A673 (cell line): ENCODE measurements at places on chromosomes 13 and 19. TPM values are rescaled to one million over a fixed set of nuclear protein-coding genes. Genes with fewer than 3 reads are reported as not detected.

The NTF4 gene
- total RNA-seq = not detected in 2 replicates

The FBN3 gene
- 0.06 and 0.17 TPM in 2 replicates for total RNA-seq

The ZNF433 gene
- 2.2 and 3.0 TPM in 2 replicates for total RNA-seq

The CCDC169 gene
- total RNA-seq = 14.3 and 14.5 TPM in 2 replicates

The RFPL4A gene
- total RNA-seq = not detected in 2 replicates

The N4BP2L1 gene
- 0.49 and 2.1 TPM in 2 replicates for total RNA-seq

The DACT3 gene
- 0.32 and 1.1 TPM in 2 replicates for total RNA-seq

The ZNF414 gene
- 26.0 and 26.7 TPM in 2 replicates for total RNA-seq

The CYSLTR2 gene
- not detected in 2 replicates for total RNA-seq

The SIX5 gene
- total RNA-seq = 23.6 and 26.7 TPM in 2 replicates

The POU2F2 gene
- total RNA-seq = 2.2 and 2.5 TPM in 2 replicates

DNA sequence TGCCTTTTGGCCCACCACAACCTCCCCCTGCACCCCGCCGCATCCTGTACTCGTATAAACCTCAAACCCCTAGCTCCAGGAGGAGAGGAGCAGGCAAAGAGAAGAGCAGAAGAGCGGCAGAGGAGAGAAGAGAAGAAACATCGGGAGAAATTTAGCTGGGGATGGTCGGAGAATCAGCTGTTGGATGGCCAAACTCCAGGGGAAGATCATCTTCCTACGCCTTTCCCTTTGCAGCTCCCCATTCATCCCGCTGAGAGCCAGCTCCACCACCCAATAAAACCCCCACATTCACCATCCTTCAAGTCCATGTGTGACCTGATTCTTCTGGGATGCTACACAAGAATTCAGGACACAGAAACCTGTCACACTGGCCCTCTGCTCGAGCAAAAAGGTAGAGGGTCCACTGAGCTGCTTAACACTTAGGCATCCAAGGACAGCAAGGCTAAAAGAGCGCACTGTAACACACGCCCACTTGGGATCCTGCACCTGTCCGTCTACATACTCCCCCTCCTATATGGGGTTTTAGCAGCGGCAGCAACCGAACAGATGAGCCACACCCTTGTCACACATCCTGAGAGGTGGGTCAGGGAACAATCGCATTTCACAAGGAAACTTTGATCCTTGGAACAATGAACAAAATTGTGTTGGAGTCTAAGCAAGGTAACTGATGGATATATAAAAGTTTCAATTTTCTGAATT, 51.6 kb upstream of the MIR17HG start:
- no peak for DNase-seq

DNA sequence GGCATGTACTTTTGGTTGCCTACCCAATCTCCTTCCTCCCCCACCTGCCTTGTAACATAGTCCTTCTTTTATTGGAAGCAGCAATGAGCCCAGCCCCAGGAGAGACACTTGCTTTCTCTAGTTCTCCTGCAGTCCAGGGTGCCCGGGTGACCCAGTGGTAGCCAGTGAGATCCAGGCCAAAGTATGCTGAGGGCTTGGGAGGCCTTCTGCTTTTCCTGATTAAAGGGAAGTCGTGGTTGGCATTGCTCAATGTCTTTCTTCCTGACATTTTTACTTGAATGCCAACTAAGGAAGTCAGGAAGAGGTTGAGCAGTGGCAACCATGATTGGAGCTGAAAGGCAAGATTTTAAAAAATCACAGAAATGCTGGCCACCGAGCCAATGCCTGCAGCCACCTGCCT, 25.7 kb downstream of the CNMD start:
- no peak for DNase-seq

- DNase-seq = no peak
Observed at GRCh38 chr13:40113643-40114304, 458.3 kb downstream of the COG6 start.

- no peak for DNase-seq
Observed at GRCh38 chr19:32692727-32693061, 1.1 kb downstream of the NUDT19 start.

- no peak for DNase-seq
Observed at GRCh38 chr19:45146741-45147205, 14.0 kb downstream of the NKPD1 start.

- no peak for DNase-seq
Observed at GRCh38 chr13:91825516-91825915, 427.1 kb downstream of the GPC5 start.

DNA sequence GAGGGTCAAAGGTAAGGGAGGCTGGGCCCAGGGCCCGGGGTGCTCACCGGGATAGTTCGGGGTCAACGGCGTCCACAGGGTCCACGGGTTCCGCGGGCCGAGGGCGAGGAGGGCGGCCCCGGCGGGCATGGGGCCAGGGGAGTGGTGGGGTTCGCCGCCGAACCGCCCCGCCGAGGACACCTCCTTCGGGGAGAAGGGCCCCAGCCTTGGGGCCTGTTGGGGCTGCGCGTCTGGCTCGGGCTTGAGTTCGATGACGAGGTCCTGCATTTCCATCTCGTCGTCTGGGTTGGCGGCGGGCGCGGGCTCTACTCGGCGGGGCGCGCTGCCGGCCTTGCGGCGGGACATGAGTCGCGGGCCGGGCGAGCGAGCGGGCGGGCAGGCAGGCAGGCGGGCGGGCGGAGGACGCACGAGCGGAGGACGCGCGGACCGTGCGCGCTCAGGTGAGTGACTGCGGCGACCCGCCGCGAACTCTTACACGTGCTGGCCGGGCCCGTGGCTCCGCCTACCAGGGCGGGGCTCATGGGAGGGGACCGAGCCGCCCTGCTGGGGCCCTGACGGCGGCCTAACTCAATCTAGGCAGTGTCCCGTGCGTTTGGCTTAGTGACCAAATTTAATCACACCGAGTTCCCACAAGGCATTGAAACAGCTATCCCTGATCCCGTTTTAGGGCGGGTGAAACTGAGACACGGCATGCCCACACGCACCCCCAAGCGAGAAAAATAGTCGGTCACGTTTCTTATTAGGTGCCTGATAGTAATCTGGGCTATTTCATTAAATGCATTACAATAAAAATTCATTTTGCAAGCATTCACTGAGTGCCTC, at the start of gene ZNF296:
ZNF296 (minus strand) TSS at position 450 of the 822 bp plus-strand sequence; CDS start at position 345, 105 bp downstream.
- DNase-seq = peak; percentile 77

DNA sequence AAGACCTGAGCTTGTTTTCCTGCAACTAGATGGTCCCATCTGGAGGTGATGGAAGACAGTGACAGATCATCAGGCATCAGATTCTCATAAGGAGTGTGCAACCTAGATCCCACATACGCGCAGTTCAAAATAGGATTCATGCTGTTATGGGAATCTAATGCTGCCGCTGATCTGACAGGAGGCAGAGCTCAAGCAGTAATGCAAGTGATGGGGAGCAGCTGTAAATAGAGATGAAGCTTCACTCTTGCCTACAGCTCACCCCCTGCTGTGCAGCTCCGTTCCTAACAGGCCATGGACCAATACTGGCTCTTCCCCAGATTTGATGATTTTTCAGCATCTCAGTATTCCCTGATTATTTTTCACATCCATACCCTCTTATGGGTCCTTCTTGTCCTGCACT, 208.4 kb upstream of the RXFP2 start:
- peak; percentile 2 for DNase-seq

- peak; percentile 88 for DNase-seq
Observed at GRCh38 chr19:4694211-4694987, 24.3 kb upstream of the MYDGF start.

DNA sequence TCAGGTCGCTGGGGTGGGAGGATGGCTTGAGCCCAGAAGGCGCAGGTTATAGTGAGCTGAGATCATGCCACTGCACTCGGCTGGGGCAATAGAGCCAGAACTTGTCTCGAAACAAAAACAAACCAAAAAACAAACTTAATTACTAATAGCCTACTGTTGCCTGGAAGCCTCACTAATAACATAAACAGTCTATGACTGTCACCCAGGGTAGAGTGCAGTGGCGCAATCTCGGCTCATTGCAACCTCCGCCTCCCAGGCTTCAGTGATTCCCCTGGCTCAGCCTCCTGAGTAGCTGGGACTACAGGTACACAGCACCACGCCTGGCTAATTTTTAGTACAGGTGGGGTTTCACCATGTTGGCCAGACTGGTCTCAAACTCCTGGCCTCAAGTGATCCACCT, 18.0 kb downstream of the CATSPERD start:
- no peak for DNase-seq

DNA sequence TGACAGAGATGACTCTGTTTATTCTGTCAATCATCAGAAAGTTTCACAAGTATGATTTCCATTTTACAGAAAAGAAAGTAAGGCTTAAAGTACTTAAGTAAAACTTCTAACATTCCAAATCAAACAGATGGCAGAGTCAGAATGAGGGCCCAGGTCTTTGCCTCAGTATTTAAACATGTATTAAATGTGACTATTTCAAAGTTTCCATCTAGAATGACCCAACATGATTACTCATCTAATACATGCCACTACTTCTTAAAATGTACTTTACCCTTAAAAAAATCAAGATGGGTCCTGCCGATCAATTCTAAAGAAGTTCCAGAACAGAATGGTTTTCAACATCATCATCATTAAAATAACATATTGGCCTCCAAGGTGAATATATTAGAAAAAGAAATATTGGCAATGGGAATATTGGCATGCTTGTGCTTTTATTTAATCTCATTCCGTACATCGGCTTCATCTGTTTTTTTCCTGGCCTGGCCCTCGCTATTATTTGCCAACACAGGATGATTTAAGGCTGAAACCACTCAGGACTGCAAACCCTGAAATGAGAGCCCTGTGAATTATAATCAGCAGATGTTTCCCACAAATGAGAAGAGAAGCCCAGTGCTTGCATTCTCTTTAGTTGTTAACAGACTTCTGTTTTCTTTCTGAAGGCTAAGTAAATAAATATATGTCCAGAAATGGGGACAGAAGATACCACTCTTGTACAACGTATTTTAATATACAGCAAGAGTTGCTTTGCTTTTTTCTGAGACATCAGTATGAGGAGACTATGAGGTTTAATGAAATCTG, 340.0 kb downstream of the DNAJC15 start:
- peak; percentile 40 for DNase-seq

GRCh38 chr13:94286581-94286980, 192.9 kb downstream of the DCT start:
- no peak for DNase-seq

DNA sequence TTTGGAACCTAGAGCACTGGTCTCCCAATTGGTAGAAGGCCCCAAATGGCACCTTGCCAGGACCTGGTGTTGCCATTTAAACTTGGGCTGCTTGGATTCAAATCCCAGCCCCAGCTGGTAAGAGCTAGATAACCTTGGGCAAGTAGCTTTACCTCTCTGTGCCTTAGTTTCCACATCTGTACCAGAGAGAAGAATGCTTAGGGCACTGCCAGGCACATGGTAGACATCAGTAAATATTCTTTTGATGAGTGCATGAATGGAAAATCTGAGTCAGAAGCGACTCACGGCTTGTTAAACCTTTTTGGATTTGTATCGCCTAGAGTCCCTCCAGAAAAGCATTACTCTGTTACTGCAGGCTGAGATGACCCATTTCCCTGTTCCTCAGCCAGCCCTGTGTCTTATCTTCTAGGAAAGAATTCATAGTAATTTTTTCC, 90.9 kb downstream of the SIPA1L3 start:
- peak; percentile 29 for DNase-seq

GRCh38 chr19:903266-903797, 9.7 kb downstream of the R3HDM4 start:
- peak; percentile 56 for DNase-seq

DNA sequence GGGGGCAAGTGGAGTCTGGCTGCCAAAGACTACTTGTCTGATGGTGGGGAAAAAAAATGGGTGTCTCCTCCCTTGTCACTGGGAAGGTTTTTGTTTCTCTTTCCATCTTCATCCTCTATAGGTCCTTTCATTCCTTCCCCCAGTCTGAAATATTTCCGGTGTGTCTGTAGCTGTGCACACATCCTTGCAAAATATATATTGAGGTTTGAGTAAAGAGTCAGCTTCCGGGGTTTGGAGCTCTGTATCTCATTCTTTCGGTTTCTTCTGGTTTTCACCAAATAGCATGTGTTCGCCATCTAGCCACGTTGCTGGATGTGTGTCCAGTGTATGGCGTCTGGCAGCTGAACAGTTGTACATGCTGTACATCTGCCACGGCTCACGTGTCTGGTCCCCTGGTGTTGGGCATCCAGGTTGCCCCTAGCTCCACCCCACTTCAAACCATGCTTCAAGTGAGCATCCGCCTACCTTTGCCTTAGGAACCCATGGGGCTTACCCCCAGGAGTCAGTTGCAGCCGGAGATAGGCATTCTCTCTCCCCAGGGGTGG, 142.2 kb downstream of the SIPA1L3 start:
- DNase-seq = no peak

DNA sequence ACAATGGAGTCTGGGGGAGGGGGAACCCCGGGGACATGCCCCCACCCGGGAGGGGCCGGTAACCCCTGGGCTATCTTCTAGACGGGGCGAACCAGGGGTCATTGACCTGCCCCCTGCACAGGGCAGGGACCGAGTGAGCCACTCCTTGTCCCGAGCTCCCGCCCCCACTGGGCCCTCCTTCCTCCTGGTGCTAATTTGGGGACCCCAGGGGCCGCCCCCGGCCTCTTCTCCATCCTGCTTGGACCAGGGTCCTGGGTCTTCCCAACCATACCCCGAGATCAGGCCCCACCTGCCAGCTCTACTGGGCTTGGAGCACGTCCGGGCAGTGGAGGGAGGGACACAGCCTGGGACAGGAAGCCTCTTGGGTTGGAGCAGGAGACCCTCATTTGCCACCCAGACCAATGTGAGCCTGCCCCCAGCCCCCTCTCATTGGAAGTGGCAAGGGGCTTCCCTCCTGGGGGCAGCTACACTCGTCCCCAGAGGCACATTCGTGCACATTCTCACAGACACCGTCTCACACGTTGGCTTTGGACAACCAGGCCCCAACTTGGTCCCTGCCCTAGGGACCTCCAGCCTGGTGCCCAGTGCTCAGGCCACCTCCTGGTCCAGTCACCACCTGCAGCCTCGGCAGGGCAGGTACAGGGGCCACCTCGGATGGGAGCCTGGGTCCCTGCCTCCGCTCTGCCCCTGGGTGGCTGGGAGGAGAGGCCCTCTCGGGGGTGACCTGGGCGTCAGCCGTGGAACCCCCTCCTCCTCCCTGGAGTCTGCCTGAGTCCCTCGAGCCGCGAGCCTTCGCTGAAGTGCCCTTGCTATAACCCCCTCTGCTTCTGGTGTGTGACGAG, 3.3 kb upstream of the MISP start:
- no peak for DNase-seq

DNA sequence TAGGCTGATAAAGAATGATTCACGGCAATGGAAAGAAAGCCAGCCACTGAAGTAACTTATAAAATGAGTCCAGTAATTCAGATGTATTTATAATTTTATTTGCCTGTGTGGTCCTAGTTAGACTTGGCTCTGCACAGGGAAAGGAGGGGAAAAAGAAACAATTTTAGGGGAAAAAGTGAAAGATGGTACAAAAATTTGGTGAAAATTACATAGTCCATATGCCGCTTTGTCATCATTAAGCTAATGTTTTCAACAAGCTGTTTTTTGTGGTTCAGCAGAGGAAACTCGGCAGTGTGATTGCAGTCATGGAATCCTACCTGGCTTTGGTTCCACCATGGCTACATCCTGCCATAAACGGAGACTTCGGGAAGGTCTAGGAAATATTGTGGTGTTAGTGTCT, 301.9 kb downstream of the ATP8A2 start:
- no peak for DNase-seq

GRCh38 chr13:41054212-41054877, 7.0 kb upstream of the WBP4 start:
- peak; percentile 77 for DNase-seq
